ENCODE measurements at places on chromosomes 1 and 21.

DNA sequence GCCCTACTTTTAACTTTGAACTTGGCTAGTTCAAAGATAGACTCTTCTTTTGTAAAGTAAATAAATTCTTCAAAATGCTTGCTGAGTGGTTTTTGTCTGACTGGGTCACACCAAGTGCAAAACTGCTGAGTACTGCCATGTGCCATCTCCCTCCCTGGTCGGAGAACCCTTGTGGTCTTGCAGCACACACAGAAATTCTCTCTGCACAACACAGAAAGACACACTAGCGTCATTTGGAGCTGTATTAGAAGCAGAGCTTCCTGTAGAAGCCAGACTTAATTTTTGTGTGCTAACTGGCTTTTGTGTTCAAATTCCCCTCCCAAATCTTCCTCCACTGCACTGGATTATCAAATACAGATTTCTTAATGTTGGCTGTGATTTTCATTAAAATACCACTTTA is 2.5 kb downstream of the PSMB4 start:
- DNase-seq: no peak

DNA sequence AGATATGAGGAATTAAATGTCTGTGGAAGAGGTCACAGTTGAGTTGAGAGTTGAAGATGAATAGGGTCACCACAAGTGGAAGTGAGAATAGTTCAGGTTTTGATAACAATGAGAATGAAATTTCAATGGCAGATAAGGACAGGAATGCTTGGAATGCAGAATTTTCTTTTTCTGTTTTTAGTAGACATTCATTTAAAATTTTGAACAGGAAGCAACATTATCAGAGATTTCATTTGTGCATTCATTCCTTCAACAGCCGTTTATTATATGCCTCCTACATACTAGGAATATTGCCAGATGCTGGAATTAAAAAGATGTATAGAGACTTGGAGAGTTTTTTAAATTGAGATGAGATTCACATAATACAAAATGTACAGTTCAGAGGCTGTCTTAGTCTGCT is 126.8 kb downstream of the ITSN1 start:
- DNase-seq: no peak

GRCh38 chr1:6177681-6178380 is 2.3 kb downstream of the CHD5 start:
- DNase-seq: no peak

- no peak for DNase-seq
These were observed 1.2 kb upstream of the ADPRS start for GRCh38 chr1:36087233-36088123.

DNA sequence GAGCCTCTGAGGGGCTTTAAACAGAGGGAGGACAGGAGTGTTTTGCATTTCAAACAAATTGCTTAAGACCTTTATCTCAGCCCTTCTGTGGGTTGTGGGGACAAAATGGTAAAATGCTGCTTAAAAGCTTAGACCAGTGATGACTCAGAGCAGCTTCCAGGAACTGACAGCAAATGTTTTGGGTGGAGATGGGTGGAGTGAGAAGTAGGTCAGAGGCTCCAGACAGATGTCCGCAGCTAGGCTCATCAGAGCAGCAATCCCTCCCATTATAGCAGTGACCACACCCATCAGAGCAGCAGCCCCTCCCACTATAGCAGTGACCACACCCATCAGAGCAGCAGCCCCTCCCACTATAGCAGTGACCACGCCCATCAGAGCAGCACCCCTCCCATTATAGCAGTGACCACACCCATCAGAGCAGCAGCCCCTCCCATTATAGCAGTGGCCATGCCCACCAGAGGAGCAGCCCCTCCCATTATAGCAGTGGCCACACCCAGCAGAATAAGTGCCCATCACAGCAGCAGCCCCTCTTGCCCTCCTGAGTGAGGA is 532.2 kb downstream of the MATN1 start:
- peak; percentile 81 for DNase-seq

GRCh38 chr1:99700020-99700419 is 54.1 kb downstream of the PALMD start:
- no peak for DNase-seq
